ENCODE measurements at places on chromosomes 3 and 15.

DNA sequence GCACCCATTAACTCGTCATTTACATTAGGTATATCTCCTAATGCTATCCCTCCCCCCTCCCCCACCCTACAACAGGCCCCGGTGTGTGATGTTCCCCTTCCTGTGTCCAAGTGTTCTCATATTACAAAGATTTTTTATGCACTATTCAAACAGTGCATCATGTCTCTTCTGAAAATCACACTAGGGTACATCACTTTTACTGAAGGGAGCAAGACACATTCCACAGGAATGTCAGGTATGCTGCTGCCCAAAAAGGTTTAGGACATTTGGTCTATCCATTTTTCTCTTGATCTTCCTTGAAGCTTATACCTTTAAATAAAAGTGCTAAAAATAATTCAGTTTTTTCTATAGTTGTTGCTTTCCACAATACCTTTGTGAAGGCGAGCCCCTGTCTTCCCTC lies 9.2 kb upstream of the EPHA3 start:
- no peak for DNase-seq

DNA sequence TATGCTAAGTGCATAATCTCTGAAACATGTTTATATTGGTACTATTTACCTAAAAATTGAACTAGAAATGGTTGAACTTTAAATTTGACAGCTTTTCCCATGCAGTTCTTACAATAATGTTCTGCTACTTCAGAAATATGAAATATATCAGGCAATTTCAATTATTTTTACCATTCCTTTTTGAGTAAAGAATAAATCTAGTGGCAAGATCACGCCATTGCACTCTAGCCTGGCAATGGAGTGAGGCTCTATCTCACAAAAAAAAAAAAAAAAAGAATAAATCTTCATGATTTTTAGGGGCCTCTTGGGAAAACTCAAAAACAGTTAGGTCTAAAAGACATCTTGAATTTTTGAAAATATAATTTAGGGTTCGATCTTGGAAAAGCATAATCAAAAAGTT lies 10.6 kb upstream of the DNAAF4 start:
- DNase-seq = no peak

DNA sequence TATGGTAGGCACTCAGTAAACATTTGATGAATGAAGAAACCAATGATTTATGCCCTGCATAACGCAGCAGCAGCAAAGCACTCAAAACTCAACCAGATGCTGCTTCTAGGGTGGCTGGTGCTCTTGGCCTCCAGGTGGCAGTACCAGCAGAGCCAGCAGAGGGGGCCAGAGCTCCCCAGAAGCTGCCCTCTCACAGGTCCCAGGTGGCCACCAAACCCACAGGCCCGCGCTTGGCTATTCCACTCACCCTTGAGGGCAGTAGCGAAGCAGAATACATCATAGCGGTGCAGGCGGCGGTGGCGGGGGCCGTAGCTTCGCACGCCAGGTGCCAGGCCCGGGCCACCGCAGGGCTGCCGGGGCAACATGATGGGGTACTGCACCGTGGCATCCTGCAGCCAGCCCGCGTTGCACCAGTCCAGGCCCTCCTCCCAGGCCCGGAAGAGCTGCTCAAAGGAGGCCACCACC lies 16.6 kb downstream of the HAPLN3 start:
- DNase-seq = no peak

DNA sequence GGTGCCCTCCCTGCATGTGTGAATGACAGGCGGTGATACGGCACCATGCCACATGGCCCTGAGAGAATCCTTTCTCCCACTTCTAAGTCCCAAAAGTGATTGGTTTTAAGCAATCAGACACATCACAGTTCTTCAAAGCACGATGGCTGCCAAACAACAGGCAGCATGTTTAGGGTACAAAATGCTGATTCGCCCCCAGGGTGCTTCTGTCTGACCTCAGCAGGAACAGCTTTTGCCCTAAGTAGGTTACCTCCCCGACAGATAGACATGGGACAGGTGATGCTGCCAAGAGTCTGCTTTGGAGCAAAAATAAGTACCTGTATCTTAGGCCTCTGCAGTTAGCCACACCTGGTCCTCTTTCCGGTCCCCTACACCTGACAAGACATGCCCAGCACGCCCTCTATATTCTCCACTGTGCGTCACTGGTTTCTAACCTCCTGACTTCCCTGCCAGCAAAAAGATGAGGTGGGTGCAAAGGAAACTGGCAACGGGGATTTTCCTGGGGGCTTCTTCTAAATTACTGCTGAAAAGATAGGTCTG lies 549.8 kb downstream of the FOXP1 start:
- DNase-seq = no peak

DNA sequence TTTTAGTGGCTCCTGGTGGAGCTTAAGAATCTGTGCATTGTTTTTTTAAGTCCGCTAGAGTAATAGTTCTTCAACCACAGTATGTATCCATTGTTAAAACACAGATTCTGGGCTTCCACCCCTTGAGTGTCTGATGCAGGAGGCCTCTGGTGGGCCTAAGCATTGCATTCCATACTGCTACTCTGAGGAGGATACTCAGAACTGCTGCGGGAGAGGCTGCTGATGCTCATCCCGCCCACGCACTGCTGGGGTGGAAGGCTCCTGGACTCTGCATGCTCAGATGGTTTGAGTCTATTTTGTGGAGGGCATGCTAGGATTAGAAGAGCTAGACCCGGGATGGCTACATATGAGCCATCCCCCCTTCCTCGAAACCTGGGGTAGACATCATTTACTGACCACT lies 74.4 kb downstream of the THSD4 start:
- no peak for DNase-seq

- DNase-seq = no peak
These were observed 66.7 kb downstream of the GRIP2 start for GRCh38 chr3:14473411-14473891.

- DNase-seq = no peak
These were observed 457.7 kb upstream of the THRB start for GRCh38 chr3:24952388-24952787.

GRCh38 chr3:128235207-128235926 lies 82.1 kb downstream of the EEFSEC start:
- no peak for DNase-seq

DNA sequence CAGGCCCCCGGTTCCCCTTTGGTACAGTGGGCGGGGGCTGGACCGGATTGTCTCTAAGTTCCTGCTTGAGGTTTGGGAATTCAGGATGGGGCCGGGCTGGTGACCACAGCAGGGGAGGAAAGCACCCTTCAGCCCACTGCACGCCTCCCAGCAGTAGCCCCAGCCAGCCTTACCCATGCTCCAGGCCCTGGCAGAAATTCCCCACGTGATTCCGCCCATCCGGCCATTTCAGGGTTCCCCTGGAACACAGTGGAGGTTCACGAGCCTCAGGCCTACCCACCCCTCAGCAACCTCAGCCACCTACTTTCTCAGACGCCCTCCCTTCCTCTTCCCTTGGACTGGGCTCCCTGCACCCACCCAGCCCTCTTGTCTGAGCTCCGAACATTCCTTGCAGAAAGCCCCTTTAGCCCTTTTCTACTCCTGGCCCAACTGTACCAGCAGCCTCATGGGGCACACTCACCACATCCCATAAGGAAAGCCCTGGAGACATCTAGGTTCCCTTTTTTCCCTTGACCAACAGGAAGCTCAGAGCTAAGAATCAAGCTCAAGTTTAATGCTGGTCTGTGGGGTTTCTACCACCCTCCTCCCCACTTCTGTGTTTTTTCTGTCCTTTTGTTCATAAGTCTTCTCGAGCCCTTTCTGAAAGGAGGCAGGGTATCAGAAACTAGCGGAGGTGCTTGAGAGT lies 11.5 kb downstream of the ALS2CL start:
- no peak for DNase-seq

DNA sequence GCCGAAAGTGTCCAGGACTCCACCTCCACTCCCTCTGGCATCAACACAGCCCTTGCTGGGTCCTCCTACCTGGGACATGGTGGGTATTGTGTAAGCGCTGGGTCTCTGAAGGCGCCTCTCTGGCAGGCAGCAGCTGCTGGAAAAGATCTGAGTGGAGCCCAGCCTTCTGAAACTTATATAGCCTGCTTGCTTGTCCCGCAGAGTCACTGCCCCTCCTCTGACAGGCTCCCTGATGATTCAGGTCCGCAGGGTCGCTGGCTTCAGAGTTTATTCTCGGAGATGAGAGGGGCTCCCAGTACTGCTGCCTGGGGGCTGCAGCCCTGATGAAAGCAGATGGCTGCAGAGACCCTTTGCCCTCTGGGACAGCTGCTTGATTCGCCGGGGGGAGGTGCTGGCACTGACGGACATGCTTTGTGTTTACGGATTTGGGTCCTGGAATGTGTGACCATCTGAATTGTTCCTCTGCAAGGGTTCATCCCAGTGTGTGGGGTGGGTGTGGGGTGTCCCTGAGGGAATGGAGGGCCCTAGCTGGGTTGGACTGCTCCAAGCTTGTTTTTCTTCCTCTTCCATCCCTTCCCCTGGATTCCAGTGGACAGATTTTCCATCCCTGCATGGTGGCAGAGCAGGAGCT lies at the start of gene MUSTN1:
Gene MUSTN1 (minus strand): TSS at position 149 of the 631 bp plus-strand sequence. CDS start 71 bp downstream, at position 78.
- no peak for DNase-seq

- no peak for DNase-seq
These were observed 10.3 kb upstream of the RYK start for GRCh38 chr3:134260987-134261386.

DNA sequence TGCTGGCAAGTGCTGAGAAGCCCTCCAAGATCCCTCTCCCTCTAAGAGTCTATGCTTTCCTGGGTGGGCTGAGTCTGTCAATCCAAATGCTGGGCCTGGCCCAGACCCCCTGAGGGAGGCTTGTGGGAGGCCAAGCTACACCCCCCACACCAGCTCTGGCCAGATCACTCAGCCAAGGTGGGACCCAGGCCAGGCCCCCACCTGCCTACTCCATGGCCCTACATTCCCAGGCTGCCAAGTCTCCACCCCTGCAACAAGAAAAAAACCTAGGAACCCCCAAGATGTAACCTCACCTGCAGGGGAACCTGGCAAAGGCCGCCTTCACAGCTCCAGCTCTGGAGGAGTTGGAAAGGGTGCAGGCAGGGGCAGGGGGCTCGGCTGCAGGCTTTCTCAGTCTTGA lies 109.1 kb downstream of the CHSY1 start:
- DNase-seq = no peak

- no peak for DNase-seq
These were observed 175.3 kb upstream of the HES1 start for GRCh38 chr3:193960487-193961274.

DNA sequence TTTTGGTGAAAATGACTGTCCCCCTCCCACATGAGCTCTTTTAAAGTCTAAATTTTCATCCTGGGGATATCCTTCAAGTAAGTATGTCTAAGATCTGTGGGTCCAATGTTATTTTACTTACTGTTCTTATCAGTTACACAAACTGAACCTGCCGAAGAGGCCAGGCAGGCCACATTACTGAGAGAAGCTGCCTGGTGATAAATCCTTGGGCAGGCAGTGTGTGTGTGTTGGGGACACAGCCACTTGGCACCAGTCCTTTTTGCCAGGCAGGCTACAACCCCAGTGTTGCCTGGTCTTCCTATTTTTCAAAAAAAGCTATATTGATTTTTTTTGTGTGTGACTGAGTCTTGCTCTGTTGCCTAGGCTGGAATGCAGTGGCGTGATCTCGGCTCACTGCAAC lies 50.6 kb upstream of the RASA2 start:
- DNase-seq = peak; percentile 59

GRCh38 chr3:120212505-120212904 lies 72.5 kb downstream of the GPR156 start:
- DNase-seq = no peak

DNA sequence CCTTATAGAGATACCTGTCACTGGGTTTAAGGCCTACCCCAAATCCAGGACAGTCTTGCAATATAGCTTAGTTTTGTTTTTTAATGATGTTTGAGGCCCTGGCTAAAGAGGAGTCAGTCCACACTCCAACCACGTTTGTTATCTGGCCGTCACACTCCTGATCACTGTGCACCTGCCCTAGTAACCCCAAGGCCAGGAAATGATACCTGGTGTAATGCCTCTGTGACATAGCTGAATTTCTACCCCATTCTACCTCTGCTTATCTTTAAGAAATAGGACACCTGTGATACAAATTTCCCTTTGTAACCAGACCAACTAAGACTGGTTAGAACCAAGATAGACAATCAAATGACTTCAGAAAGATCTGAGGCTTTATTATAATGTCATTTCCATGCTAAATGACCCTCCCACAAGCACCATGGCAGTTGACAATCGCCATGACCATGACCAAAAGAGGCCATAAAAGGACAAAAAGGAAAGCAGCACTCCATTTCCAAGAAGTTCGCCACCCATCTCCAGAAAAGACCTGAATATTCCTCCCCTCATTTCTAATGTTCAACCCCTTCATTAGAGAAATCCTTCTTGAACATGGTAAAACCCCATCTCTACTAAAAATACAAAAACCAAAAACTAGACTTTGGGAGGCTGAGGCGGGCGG lies 4.8 kb upstream of the RTP3 start:
- DNase-seq = no peak

GRCh38 chr15:58889363-58889762 lies 44.1 kb downstream of the SLTM start:
- DNase-seq = no peak

- no peak for DNase-seq
These were observed 85.6 kb upstream of the ACP3 start for GRCh38 chr3:132231633-132232032.
